SJSA1 (cell line): ENCODE measurements at places on chromosomes 16 and 17. TPM values are rescaled to one million over a fixed set of nuclear protein-coding genes. Genes with fewer than 3 reads are reported as not detected.
A peak's percentile ranks its signal among the peaks of the same experiment; 100 is the strongest.

DNA sequence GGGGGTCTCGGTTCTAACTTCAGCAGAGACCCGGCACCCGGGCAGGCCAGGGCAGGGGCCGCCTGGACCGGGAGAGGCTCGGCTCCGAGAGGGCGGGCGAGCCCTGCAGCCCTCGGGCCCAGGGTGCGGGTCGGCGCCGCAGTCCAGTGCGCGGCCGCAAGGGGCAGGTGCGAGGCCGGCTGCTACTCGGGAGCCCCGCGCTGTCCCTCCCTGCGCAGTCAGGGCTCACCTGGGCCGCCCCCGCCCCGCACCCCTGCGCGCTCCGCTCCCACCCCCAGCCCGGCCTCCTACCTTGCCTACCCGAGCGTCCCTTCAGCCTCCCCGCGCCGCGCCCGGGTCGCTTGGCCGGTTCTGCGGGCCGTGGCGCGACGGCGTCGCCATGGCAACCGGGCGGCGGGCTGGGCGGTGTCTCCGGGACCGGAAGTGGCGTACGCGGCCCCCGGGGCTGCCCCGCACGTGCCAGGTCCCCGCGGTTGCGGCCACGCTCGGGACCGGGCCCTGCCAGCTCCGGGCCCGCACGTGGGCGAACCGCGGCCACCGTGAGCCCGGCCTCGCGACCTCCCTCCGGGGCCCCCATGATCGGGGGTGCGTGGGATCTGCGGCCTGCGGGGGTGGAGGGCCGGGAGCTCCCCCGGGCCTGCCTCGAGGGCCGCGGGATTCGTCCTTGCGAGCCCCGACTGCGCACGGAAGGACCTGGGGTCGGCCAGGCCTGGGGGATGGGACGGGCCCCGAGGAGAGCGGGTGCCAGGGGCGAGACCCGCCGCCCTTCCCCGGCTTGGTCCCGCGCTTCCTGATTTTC lies at the start of gene CYB561:
TSS of gene CYB561 (minus strand) at position 353 of the 799 bp plus-strand sequence. CDS start 8,759 bp downstream, outside the sequence.
- DNase-seq = peak; percentile 81

- peak; percentile 62 for DNase-seq
Measured at GRCh38 chr16:8850279-8850885, 18.4 kb downstream of the CARHSP1 start.

The DHRS7C gene
- total RNA-seq = not detected in 2 replicates

- DNase-seq = no peak
Measured at GRCh38 chr16:89034971-89035668, 58.1 kb upstream of the CBFA2T3 start.

- no peak for DNase-seq
Measured at GRCh38 chr17:57001541-57001940, 23.6 kb downstream of the SCPEP1 start.

The CCL4 gene
- total RNA-seq = not detected in 2 replicates

- no peak for DNase-seq
Measured at GRCh38 chr17:56656701-56657327, 63.3 kb downstream of the NOG start.

The TBC1D3E gene
- total RNA-seq = 0.13 TPM in 1 of 2 replicates, not detected in the other

DNA sequence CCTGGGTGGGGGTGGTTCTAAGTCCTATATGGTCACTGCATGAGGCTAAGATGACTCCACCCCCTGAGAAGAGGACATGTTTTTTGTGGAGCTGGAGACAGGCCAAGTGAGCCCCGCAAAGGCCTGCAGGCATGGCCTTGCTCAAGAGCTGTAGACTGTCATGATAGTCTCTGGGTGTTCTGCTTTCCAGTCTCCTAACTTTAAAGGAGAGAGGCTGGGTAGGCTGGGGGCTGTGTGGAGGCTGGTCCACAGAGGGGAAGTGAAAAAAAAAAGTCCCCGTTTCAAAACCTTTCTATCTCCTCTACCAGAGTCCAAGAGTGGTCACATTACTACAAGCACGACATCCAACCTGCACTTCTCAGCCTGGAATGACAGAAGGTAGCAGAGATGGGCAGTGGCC lies 27.1 kb downstream of the CDRT4 start:
- no peak for DNase-seq

DNA sequence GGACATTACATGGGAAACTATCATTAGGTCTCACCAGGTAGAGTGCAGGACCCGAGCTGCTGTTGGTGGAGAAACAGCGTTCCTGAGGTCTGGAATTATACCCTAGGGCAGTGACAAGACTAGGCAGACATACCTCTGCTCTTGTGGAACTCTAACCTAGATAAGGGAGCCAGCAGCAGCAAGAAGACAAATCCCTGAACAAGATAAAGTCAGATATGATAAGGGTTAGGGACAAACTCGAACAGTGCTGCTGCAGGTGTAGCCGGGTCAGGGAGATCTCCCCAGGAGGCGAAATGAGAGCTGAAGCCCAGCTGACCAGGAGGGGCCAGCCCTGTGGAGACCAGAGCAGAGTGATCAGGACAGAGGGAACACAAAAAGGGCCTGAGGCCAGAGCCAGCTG lies 34.7 kb downstream of the ARSG start:
- DNase-seq = no peak

The TBC1D3 gene
- total RNA-seq = not detected in 2 replicates

DNA sequence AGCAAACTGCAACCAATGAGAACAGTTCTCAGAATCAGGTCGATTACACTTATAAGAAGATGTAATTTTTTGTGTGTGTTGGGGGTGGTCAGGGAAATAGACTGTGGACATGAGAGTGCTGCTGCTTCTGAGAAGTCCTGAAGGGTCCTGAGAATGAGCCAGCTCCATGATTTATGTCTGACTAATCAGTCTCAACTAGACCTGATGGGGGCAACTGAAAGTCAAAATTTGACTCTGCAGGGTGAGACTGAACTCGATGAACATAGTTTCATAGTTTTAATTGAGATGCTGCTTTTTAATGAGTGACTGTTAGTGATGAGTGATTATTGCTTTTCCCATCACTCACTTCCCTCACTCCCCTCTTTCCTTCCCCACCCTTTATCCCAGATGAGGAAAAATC lies 37.3 kb downstream of the SMARCE1 start:
- DNase-seq = no peak

The USP36 gene
- total RNA-seq = 11.4 and 22.9 TPM in 2 replicates

The KSR1 gene
- 5.9 and 7.7 TPM in 2 replicates for total RNA-seq

- DNase-seq = peak; percentile 60
Measured at GRCh38 chr17:66301864-66302741, at the start of gene PRKCA. TSS of gene PRKCA (plus strand) at chr17:66302613.

The NPIPA2 gene
- 0.13 TPM in 1 of 2 replicates, not detected in the other for total RNA-seq

- DNase-seq = no peak
Measured at GRCh38 chr16:89037261-89038152, 56.1 kb upstream of the ACSF3 start.

DNA sequence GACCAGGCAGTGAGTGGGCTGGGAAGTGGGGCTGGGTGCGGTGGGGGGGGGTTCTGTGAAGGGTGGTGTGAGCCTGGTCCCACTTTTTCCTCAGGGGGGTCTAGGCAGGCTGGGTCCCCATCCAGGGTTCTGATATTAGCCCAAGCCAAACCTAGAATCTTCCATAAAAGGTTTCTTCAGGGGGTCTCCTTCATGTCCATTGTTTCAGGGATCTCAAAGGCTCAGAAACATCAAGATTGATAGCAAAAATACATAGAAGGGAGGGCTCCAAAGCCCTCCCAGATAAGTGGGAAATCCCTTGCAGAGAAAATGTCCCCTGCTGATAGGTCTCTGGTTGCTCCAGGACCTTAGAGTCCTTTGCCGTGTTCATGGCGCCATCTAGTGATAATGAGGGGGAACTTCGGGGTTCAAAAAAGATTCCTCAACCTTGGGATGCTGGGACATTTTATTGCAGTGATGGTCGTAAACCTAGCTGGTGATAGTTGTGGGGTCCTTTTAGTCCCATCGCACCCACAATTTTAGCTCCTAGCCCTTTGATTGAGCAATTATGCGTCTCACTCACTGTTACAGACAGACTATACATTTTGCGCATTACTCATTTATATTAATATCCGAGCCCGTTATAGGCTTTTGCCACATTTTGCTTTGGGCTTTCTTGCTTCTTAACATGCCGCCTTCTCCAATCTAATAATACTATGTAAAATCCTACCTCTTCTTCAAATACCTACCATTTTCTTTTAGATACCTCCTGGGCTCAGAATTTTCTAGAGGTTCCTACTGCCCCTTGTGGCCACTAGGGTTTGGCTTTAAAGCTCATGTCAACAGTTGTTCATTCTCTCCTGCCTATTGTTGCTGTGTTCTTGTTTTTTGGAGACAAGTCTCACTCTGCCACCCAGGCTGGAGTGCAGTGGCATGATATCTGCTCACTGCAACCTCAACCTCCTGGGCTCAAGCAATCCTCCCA lies 35.1 kb downstream of the IGF2BP1 start:
- DNase-seq = peak; percentile 87

GRCh38 chr16:60127196-60127595 lies 1393.1 kb upstream of the GOT2 start:
- DNase-seq = no peak

The OSGIN1 gene
- total RNA-seq = 1.7 and 6.4 TPM in 2 replicates

- DNase-seq = peak; percentile 33
Measured at GRCh38 chr17:77449908-77450741, 309.4 kb downstream of the SEC14L1 start.

GRCh38 chr16:89326721-89327120 lies 109.2 kb downstream of the ZNF778 start:
- DNase-seq = no peak

GRCh38 chr16:71353736-71354135 lies 4.8 kb upstream of the CALB2 start:
- no peak for DNase-seq

The PARD6A gene
- total RNA-seq = 0.26 TPM in 1 of 2 replicates, not detected in the other

DNA sequence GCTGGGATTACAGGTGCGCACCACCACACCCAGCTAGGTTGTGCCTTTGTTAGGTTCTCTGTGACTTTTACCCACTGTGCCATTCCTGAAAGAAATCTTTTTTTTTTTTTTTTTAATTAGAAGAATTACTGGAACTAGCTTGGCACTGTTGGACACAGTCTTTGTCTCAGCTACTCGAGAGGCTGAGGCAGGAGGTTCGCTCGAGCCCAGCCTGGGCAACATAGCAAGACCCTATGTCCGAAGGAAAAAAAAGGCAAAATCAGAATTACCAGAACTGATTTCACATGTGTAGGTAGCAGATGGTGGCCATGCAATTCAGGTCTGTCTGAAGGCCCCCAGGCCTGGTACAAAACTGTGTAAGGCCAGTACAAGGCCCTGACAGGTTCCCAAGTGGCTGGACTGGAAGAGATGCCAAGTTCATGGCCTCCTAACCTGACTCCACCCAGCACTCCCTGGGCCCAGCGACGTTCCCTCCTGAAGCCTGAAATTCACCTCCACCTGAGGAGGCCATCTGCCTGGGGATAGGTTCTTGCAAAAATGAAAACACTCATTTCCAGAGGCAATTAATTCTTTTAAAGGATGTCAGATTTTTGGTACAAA lies 23.0 kb downstream of the CARHSP1 start:
- DNase-seq = no peak

DNA sequence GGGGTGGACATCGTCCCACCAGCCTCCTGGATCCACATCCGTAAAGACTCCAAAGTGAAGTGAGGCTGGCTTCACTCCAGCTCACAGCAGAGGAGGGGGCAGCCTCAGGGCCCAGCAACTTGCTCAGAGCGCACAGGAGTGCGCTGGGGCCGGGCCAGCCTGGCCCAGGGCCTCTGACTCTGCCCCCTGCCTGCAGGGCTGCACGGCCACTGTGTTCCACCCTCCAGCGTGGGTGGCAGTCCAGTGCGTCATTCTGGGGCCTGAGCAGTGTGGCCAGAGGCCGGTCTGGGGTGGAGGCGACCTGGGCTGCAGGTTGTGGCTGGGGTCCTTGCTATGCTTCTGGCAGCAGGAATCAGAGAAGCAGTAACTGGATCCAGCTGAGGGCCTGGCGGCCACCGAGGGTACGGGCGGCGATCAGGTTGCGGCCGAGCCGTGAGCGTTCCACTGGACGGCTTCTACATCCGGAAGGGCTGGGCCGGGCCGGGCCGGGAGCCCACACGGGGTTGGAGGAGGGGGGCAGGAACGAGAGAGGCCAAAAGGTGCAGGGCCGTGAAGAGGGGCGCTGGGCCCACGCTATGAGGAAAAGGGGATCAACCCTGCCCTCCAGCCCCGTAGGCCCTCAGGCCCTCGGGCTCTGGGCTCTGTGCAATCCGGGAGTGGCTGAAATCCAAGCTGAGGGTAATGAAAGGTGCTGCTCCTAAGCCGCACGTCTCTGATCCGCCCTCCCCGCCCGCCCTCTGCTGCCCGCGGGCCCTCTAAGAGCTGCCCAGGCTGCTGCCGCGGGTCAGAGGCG lies at the start of gene FSCN2:
TSS of gene FSCN2 (plus strand) at position 787 of the 793 bp plus-strand sequence. CDS start 155 bp downstream, outside the sequence.
- DNase-seq = no peak

The NPIPB9 gene
- 0.61 and 1.4 TPM in 2 replicates for total RNA-seq

- DNase-seq = no peak
Measured at GRCh38 chr16:70615945-70616344, 30.4 kb upstream of the IL34 start.

The PRRT2 gene
- total RNA-seq = 0.11 TPM in 1 of 2 replicates, not detected in the other

The OR1A1 gene
- not detected in 2 replicates for total RNA-seq

DNA sequence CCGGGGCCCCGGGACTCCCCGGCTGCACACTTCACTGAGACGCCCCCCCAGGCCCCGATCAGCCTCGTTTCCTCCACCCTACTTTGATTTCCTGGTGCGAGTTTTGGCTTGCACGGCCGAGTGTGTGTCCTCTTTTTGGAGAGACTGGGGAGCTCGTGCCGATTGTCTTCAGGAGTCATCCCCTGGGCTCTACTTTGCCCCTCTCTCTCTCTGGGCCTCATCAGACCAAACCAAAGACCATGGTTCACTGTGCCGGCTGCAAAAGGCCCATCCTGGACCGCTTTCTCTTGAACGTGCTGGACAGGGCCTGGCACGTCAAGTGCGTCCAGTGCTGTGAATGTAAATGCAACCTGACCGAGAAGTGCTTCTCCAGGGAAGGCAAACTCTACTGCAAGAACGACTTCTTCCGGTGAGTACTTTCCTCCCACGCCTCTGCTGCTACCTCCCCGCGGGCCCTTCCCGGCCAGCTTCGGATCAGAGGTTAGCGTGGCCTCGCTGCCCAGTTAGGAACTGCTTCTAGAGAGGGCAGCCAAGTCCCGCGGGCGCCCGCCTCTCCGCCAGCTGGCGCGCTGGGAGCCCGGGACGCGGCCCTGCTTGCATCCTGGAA lies 787 bp downstream of the LHX1 start:
- DNase-seq = no peak

- DNase-seq = no peak
Measured at GRCh38 chr16:88730632-88731607, 24.6 kb downstream of the CTU2 start.

- DNase-seq = no peak
Measured at GRCh38 chr16:726438-727290, at the start of the genes CCDC78 and HAGHL. TSS of gene CCDC78 (minus strand) at chr16:726443. CDS start at chr16:726367, 76 bp downstream. TSS of gene HAGHL (plus strand) at chr16:727106. CDS start at chr16:727510, 404 bp downstream.

DNA sequence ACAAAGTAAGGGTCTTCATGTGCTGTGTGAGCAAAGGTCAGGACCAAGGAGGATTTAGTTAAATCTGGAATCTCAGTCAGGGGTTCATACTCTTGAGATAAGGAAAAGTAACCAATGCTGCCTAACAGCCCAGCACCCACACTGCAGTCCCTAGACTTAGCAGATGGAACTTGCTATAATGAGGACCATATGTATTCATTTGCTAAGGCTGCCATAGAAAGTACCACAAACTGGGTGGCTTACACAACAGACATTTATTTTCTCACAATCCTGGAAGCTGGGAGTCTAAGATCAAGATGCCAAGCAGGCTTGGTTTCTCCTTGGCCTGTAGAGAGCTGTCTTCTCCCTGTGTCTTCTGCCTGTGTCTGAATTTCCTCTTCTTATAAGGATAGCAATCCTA lies 20.8 kb downstream of the ZP2 start:
- DNase-seq = no peak
